ENCODE measurements at places on chromosomes 7 and 10.

DNA sequence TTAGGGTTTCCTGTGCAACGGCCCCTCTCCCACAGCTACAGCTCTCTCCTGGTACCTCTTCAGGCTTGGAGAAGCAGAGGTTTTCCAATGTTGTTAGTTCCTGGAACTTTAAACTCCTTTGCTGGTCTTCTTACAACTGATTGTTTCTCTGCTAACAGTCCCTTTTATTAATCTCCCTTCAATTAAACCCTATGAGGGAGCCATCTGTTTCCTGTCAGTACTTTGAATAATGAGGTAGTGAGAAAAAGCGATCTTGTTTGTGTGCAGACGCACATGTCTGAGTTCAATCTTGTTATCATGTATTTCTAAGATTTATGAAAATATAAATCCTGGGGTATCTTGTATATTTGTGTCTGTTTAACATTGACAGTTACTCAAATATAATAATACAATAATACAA, 102.4 kb downstream of the MDFIC start:
- DNase-seq = no peak

DNA sequence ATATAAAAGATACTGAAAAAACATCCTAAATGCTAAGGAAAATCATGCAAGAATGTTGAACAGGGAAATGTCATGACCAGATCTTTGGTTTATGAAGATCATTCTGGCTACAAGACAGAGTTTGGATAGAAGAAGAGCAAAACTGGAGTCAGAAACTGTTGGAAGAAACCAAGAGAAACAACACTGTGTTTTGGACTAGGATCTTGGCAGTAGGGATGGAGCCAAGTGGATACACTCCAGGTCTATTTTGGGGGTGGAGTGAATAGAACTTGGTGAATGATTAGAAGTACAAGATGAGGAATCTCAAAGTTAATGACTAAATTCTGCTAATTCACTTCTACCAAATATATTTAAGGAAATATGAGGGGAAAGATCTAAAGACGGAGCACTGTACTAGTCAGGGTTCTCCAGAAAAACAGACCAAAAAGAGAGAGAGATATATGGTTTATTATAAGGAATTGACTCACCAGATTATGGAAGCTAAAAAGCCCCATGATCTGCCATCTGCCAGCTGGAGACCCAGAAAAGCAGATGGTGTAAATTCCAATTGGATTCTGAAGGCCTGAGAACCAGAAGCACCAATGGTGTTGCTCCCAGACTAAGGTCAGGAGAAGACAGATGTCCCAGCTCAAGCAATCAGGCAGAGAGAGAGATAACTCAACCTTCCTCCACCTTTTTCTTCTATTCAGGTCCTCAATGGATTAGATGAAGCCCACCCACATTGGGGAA, 254.9 kb downstream of the TRIL start:
- no peak for DNase-seq

DNA sequence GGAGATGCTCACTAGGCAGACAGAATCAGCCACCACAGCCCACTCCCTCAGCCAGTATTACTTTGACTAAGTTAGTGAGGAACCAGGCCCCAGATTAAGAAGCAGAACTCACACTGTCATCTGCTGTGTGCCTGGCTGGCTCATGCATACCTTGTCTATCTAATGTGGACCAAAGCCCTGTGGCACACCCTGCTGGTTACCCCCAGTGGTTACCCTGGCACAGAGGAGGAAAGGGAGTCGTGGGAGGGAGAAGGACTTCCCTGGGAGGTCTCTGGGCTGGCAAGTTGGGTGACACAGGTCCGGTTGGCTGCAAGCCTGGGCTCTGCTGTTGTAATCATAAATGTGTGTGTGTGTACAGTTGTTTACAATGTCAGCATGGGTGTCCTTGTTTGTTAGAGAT, 7.5 kb upstream of the SH2D4B start:
- DNase-seq = peak; percentile 43

DNA sequence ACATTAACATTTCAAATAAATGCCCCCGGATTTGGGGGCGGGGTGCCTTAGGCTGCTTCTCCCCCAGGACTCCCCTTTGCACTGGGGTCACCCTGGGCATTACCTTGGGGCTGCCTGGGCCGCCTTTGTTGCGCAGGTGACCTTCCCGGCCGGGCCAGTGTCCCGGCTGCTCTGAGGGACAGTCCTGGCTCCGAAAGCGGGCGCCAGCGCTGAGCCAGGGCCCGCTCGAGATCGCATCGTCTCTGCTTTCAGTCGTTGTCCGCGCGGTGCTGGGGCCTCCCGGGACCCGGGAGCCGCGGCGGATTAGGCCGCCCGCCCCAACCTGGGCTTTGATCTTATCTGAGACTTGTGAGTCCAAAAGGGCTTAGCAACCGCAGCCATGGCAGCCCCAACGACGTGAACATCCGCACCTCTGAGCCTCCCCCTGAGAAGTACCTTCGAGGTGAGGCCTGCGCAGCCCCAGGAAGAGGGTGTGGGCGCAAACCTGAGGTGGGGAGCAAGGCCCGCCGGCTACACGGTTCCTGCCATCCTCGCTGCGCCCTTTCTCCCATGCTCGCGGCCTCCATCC, 14.8 kb upstream of the WAPL start:
- DNase-seq = no peak
